ENCODE measurements at places on chromosomes 2 and 18.
A peak's percentile ranks its signal among the peaks of the same experiment; 100 is the strongest.

GRCh38 chr2:46383113-46383395 is 85.8 kb downstream of the EPAS1 start:
- DNase-seq, result no peak

GRCh38 chr2:124884315-124884714 is 859.2 kb downstream of the CNTNAP5 start:
- DNase-seq, result no peak

- DNase-seq, result no peak
Measured at GRCh38 chr2:1715184-1716013, 28.9 kb downstream of the PXDN start.

DNA sequence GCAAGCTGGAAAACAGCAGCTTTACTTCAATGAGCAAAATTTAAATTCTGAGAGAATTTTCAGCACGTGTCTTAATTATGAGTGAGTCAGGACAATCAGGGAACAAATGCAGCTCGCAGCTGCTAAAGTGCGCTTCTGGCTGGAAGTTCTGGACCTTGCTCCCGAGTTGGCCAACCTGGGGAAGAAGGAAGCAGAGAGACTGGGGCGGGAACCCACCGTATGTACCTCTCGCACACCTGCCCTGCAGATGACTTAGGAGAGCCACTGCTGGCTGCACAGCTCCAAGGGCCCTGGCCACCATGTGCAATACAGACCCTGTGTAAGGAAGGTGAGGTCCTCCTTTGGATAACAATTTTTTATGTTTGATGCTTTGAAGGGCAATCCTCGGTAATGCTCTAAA is 42.4 kb downstream of the REEP1 start:
- no peak for DNase-seq

DNA sequence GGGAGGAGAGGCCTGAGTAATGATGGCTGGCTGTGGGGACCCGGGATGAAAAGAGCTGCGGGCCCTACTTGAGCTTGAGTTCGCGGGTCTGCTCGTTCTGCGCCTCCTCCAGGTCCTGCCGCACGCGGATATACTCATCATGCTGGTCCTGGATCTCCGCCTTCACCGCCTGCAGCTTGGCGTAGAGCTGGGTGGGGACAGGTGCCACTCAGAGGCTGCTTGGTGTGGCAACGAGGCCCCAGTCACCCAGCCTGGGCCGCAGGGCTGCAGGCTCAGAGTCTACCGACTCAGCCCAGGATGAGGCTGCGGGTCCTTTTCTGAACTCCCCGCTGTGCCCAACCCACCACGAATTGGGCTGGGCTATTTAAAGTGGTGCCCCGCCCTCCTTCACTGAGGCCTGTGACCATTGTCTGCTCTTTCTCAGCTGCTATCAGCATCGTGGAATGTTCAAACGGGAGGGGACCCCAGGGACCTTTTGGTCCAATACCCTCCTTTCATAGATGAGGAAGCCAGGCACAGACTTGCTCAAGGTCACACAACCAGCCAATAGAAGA is 28.0 kb downstream of the KIF3C start:
- DNase-seq, result no peak

DNA sequence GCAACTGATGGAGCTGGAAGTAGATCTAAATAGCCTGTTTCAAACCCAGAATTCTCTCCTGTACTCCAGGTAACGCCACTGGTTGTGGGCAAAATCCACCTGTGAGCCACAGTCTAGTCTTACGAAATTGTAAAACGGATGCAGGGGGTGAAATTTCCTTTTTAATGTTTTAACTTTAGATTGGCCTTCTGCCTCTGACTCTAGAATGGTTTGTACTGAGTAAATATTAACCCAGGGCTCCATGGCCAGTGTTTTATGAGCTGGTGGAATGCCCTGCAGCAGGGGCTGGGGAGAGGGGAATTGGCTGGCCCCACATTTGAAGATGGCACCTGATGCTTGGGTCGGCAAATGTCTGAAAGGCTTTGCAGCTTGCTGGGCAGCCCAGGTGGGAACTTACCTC is 156.6 kb downstream of the MYCN start:
- DNase-seq, result no peak

DNA sequence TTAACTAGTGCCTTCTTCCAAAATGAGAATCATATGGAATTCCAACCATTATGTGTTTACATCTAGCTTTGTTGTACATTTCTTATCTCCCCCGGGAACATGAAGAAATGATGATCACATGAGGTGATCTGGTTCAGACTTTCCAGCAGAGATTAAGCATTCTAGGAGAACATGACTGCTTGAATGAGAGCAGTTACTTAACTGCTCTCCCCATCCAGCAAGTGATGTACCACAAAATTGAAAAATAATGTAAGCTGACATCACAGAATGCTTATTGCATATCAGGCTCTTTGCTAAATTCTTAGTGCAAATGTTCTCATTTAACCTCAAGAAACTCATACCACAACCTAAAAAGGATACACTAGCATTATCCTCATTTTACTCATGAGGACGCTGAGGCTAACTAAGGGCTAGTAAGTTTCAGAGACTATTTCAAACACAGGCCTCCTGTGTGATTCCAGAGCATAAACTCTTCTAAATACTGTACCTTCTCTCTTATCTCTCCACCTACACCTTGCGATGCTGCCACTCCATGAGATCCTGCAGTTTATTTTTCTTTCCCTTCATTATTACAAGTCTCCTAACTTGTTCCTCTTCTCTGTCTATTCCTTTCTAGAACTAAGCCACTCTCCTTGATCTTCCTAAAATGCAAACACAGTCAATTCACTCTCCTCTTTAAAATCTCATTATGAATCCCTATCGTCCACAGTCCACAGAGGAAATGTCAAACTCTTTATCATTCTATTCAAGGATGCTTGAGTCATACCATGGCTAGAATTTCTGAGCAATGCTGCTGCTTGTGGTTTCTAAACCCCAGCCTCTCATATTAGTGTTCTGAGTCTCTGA is 1224.8 kb upstream of the ZEB2 start:
- no peak for DNase-seq

DNA sequence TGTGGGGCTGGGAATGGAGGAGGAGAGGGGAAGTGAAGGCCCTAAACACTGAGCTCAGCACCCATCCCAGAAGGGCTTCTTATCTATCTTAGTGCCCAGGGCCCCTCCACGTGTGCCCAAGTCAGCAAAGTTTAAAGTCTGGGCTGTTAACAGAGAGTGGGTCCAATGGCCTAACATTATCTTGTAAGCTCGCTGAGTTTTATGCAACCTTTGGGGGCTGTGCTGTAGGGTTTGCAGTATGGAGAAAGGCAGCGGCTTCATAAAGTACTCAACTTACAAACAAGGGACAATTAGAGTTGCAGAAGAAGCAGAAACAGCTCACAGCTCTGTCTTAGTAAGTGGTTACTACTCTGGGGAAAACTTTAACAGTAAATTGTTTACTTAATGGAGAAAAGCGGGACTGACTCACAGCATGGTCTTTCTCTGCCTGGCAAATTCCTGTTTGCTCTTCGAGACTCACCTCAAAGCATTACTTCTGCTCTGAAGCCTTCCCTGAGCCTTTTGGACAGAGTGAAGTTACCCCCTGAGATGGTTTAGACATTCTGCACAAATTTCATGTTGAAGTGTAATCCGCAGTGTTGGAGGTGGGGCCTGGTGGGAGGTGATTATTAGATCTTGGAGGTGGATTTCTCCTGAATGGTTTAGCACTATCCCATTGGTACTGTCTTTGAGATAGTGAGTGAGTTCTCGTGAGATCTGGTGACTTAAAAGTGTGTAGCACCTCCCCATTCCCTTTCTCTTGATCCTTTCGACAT is 9.0 kb downstream of the ENOSF1 start:
- no peak for DNase-seq

DNA sequence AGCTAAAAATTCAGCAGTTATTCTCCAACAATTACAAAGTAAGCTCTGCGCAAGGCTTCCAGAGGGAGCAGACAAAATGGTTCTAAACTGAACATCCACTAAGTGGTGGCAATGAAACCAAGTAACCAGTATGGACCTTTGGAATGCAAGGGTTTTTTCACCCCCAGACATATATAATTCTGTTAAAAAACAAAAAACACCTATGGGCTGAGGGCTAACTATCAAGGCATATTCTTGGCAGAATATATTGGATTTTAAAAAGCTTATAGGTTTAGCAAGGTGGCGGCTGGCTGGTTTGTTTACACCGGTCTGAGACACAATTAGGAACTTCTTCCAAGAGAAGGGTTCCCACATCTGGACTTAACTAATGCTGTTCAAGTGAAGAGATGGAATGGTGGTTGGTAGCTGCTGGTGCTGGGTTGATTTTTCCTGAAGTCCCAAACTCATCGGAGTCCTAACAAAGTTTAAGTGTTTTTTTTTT is 2.8 kb downstream of the ZFP36L2 start:
- no peak for DNase-seq

GRCh38 chr2:219556413-219556812 is 12.6 kb downstream of the TMEM198 start:
- DNase-seq, result no peak

DNA sequence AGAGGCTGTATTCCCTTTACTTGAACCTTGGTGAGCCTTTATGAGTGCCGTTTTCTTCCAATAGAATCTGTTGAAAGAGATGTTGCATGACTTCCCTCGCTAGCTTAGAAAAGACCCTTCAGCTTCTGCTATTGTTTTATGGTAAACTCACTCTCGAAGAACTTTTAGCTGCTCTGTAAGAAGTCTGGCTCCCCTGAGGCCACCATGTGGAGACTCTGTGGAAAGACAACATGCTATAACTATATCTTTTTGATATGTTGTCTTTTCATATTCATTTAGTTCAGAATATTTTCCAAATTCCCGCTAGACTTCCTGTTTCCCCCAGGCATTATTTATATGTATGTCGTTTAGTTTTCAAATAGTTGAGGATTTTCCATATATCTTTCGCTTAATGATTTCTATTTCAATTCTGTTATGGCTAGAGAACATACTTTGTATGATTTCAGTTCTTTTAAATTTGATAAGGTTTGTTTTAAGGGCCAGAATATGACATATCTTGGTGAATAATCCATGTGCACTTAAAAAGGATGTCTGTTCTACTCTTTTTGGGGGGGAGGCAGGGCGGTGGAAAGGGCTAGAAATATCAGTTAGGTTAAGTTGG is 64.1 kb downstream of the PTPN4 start:
- no peak for DNase-seq

DNA sequence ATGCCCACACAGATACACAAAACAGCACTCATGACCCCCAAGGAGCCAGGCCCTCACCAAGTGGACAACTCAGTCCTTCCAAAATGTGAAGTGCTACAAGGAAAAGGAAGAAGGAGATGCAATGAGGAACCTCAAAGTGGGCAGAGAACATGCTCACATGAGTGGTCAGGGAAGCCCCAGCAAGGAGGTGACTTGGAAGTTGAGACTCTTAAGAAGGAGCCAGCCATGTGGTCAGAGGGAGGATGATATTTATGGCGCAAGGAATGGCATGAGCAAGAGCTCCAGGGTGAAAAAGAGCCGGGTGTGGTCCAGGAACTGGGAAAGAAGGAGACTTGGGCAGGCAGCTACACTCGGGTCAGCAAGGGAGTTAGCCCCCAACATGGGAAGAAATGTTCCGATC is 30.0 kb upstream of the KLHL29 start:
- DNase-seq, result no peak

GRCh38 chr18:35306588-35307250 is 16.7 kb upstream of the ZSCAN30 start:
- no peak for DNase-seq

- peak; percentile 79 for DNase-seq
Measured at GRCh38 chr18:3450012-3450798, at the start of gene TGIF1. Gene TGIF1, plus strand, starts transcription at chr18:3450172. Its CDS starts 318 bp downstream, at chr18:3450490.

DNA sequence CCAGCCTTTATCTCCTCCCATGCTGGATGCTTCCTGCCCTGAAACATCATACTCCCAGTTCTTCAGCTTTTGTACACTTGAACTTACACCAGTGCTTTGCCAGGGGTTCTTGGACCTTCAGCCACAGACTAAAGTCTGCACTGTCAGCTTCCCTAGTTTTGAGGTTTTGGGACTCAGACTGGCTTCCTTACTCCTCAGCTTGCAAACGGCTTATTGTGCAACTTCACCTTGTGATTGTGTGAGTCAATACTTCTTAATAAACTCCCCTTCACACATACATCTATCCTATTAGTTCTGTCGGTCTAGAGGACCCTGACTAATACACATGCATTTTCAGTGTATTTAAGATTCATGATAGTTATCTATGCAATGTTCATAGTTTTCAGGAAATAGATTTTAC is 35.8 kb upstream of the ZNF804A start:
- no peak for DNase-seq

GRCh38 chr2:124563426-124563825 is 538.3 kb downstream of the CNTNAP5 start:
- DNase-seq, result no peak

- no peak for DNase-seq
Measured at GRCh38 chr2:45945302-45945717, 293.8 kb downstream of the PRKCE start.

- no peak for DNase-seq
Measured at GRCh38 chr2:21633911-21634310, 510.1 kb downstream of the TDRD15 start.

DNA sequence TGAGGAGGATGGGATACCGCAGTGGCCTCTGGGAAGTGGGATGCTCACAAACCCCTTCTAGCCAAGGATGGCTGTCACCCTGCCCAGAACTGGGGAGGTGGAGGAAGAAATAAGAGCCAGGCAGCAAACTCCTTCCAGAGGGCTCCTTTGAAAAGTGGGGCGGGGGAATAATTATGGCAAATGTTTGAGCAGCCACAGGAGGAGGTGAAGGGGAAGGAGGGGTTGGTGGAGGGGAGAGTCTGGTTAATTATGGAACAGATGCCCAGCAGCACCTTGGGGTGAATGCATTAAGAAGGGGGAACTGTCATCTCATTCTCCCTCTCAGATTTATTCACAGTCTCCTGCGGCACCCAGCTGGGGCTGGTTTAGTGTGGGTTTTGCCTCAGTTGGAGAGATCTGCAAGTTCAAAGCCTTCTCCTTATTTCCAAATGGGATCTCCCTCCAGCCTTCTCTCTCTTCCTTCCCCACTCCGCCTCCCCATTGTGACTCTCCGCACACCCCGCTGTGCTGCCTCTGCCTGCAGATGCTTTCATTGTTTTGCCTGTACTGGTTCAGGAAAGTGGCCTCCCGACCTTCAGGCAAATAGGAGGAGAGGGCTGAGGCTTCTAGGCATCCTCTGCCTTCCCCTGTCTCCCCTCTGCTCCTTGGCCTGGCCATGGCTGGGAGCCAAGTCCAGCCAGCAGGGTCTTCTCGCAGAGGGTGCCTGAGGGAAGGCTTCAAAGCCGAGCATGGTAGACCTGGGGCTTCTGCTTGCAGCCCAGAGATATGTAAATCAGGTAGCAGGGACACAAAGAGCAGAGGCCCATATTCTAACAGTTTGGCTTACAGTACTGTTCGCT is 457.2 kb upstream of the MEX3C start:
- no peak for DNase-seq

DNA sequence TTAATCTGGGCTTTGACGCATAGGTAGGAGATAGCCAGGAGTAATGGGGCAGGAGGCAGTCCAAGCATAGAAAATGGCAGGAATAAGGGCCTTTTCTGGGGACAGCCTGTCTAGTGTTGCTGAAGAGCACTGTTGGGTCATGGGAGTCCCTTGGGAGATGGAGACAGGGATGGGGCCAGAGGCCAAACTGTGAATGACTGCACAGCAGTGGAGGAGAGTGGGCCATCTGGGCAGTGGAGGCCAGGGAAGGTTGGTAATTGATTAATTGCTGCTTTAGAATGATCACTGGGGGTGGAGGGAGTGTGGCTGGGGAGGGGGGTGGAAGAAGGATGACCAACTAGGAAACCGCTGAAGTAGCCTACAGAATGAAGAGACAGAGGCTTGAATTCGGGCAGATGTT is 28.6 kb upstream of the CREG2 start:
- DNase-seq, result no peak
